ENCODE measurements at places on chromosomes 1 and 21.

DNA sequence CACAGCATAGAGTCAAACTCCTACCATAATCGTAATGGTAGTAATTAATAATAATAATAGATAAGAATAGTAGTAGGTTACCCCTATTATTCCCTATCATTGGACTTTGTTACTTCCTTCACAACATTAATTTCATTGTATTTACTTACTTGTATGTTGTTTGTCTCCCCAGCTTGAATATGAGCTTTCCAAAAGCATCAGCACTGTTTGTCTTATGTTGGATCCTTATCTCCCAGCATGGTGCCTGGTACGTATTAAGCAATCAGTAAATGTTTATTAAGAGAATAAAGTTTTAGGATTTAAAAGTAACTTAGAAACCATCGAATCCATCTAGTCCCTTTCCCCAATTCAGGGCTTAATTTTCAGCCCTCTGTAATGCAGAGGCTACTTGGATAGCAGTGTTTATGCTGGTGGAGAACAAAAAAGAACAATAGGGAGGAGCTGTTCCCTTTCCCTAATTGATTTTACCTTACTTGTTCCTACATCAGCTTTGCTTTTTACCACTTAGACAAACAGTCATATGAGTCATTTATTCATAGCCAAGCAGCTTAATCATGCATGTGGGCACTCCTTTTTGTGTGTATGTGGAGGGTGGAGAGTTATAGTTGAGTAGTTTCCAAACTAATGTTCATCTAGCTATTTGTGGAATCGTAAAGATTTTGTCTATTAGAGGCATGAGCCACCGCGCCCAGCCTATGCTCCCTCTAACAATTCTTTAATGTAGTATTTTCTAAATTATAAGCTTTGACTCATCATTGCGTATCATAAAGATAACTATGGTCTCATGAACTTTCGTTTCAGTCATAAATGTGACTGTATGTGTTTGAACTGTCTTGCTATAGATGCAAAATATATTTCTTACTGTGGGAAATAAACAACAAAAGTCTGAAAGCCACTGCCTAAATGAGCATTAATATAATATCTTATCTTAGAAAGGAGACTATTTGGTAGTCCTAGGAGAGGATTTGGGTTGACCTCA lies 20.9 kb upstream of the DR1 start:
- no peak overlapping the region for H3K4me3 ChIP-seq
- no peaks in the 10 kb centered on the region for H3K27me3 ChIP-seq
- no peak overlapping the region for H3K27ac ChIP-seq
- H3K4me1 ChIP-seq = peaks cover 12% of the 10 kb centered on the region
- H3K36me3 ChIP-seq = no peaks in the 10 kb centered on the region

GRCh38 chr1:88897070-88897730 lies 5.8 kb upstream of the GTF2B start:
- H3K27ac ChIP-seq = no peak overlapping the region
- no peak overlapping the region for H3K4me3 ChIP-seq
- H3K36me3 ChIP-seq = no peaks in the 10 kb centered on the region

GRCh38 chr1:207670192-207670591 lies 25.3 kb downstream of the CR1L start:
- H3K27me3 ChIP-seq = no peaks in the 10 kb centered on the region
- H3K36me3 ChIP-seq = no peaks in the 10 kb centered on the region
- no peak overlapping the region for H3K4me3 ChIP-seq
- H3K4me1 ChIP-seq = no peaks in the 10 kb centered on the region
- DNase-seq = no peak

GRCh38 chr1:246795906-246796694 lies 71.9 kb downstream of the SCCPDH start:
- peaks cover 4% of the 10 kb centered on the region for H3K4me1 ChIP-seq
- H3K27me3 ChIP-seq = no peaks in the 10 kb centered on the region
- H3K36me3 ChIP-seq = no peaks in the 10 kb centered on the region
- no peak overlapping the region for H3K27ac ChIP-seq
